ENCODE measurements at places on chromosomes 3 and 15.

GRCh38 chr3:36487616-36488015 is 107.3 kb downstream of the STAC start:
- DNase-seq = no peak

DNA sequence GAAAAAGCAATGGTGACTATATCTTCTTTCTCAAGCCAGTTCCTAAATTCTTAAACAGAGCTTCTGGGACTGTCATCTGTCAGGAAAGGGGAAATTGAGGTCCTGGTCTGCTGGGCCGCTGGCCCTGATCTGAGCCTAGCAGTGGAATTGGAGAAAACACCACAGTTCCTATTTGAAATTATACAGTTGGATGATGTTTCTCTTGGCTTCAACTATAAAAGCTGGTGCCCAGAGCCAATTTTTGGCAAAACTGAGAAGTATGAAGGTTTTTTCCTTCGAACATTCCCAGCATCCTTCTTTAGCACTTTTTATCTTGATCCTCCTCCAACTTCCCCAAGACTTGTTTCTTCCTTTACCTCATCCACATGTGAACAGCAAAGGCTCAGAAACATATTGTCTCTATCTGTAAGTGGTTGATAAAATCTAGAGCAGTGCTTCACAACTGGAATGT is 83.9 kb downstream of the CD47 start:
- DNase-seq = no peak

DNA sequence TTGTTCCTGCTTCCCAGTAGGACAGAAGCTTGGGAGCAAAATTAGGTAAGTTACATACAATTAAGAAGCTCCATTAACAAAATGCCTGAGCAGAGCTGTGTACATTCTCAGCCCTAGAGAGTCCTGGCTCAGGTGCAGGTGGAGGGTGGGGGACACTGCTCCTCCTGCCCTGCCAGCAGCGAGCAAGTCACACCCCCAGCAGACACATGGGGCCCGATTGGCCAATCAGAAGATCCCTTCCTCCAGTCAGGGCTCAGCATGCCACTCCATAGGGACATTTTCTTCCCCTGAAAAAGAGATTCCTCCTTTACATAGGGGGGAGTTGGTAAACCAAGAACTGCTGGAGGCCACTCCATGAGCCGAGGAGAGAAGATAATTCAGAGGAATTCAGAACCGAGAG is 62.1 kb downstream of the PLXNA1 start:
- no peak for DNase-seq

- DNase-seq = peak; percentile 34
These were observed 319 bp downstream of the LNP1 start for GRCh38 chr3:100401674-100402041.

GRCh38 chr15:98568382-98569017 is 79.8 kb upstream of the IGF1R start:
- DNase-seq = no peak

DNA sequence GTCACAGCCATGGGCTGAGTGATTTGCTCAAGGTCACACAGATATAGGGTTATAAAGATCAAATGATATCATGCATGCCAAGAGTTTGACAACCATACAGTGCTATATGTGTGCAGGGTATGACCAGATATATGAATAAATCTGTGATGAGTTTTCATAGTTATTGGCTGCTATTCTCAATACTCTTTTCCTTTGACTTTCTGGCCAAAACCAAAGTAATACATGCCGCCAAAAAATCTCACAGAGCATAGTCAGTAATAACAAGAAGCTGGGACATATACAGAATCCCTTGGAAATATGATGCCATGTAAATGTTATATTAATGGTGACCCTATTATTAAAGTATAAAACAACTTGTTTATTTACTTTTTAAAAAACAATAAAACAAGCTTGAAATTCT is 11.6 kb upstream of the TSC22D2 start:
- DNase-seq = no peak

DNA sequence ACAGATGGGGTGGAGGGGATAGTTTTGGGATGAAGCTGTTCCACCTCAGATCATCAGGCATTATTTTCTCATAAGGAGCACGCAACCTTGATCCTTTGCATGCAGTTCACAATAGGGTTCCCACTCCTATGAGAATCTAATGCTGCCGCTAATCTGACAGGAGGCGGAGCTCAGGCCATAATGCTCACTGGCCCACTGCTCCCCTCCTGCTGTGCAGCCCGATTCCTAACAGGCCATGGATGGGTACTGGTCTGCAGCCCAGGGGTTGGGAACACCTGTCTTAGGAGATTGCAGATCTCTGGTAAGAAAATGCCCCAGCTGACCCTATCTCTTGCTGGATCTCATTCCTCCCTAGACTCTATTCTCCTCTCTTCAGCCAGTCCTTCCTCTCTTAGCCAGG is 6.8 kb downstream of the CSTA start:
- no peak for DNase-seq

DNA sequence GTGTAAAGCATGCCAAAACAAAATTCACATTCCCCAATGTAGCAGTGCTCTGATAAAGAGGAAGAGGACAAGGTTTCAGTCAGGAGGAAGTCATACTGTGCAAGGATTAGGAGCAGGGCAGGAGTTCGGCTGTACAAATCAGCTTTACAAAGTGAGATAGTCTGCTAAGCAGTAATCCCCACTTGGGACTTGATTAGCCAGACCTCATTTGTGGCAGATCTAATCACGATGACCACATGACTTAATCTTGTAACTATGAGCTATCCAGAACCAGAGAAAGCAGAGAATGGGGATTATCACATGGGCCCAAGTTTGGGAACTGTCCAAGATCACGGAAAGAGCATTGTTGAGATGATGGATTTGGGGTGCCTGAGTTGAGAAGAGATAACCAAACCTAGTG is 7.8 kb downstream of the DCBLD2 start:
- DNase-seq = no peak

GRCh38 chr15:89569090-89569745 is 6.1 kb upstream of the TICRR start:
- DNase-seq = no peak

GRCh38 chr3:126357295-126358037 is at the start of gene KLF15:
Gene KLF15 (minus strand): TSS chr3:126357408. CDS start chr3:126352922, 4,486 bp downstream.
- peak; percentile 98 for DNase-seq

- no peak for DNase-seq
These were observed 155.2 kb downstream of the GSK3B start for GRCh38 chr3:119939077-119939476.

GRCh38 chr3:142117056-142117851 is 32.1 kb downstream of the TFDP2 start:
- DNase-seq = no peak
